ENCODE measurements at places on chromosomes 7 and 10.

DNA sequence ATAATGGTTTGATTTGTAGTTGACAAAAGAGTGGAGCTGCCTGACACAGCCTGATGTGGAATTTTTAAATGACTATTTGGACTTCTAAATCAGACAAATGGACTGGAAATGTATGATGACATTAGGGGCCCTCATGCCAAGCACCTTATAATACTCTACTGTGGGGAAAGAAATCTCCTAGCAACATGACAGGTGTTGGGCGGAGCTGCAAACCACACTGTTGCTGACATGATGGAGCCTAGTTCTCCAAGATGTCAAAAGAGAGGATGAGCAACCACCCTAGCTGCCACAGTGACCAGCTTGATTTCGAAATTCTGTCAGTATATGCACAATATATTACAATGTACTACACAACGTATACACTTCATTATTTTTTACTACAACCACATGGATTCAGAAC, 65.8 kb downstream of the RHOBTB1 start:
- no peak for DNase-seq

- DNase-seq = peak; percentile 50
These were observed 669 bp downstream of the PI4K2A start for GRCh38 chr10:97640868-97641811.

DNA sequence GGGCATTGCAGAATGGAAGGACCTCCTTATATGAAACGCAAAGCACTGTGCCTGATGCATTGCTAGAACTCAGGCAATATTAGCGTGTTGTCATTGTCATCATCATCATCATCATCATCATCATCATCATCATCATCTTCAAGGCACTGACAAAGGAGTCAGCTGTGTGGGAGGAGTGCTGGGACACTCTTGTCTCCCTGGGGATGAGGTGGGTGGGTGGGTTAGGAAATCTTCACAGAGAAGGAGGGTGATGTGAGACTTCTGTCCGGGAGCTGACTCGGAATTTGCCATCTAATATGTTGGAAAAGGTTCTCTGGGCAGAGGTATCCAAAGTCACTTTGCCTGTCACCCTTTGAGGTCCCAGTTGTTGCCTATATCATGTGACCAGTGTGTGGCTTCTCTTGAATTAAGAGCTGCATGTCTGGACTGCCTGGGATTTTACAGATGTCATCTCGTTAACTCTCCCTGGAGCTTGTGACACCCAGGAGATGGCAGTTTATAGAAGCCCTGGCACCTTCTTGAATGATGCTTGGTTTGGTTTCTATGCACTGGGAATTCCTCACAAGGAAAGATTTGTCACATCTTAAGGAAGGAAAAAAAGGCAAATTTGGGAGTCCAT, 7.1 kb downstream of the HTRA1 start:
- no peak for DNase-seq

GRCh38 chr7:3338161-3338560, 37.1 kb downstream of the SDK1 start:
- no peak for DNase-seq

DNA sequence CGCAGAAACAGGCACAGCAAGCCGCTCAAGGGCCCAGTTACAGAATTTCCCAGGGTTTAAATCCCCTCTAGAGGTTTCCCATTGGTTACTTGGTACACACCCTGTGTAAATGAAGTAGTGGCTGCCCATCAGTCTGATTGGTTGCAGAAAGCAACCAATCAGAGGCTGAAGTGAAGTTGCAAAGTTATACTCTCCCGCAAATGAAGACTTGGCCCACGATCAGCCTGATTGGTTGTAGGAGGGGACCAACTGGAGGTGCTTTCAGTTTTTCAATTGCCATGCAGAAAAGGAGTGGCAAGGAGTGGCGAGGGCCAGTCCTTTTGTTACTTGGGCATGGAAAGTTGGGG, 909.2 kb upstream of the AUTS2 start:
- DNase-seq = no peak

GRCh38 chr10:26488344-26488743, 50.2 kb downstream of the APBB1IP start:
- DNase-seq = no peak

- DNase-seq = no peak
These were observed 327.1 kb downstream of the GPR158 start for GRCh38 chr10:25501912-25502311.

GRCh38 chr7:12757443-12757842, 70.0 kb downstream of the ARL4A start:
- DNase-seq = no peak

DNA sequence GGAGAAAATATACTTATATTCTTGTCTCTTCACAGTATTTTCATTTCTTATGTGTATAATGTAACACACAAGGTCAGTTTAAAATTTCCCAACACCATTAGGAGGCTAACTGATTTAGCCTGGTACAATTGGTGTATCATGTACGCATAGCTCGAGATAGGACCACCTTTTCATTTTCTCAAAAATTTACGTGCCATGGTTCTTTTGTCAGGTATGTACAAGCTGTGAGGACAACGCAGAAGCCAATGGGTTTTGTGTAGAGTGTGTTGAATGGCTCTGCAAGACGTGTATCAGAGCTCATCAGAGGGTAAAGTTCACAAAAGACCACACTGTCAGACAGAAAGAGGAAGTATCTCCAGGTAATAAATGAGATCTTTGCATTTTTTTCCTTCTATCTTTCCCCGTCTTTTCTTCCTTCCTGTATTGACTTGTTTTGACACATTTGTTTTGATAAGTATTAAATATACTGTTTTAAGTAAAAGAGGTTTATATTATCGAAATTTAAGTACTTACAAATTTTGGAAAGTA, 55.0 kb downstream of the TRIM24 start:
- no peak for DNase-seq

GRCh38 chr7:30448461-30449189, 30.0 kb downstream of the NOD1 start:
- no peak for DNase-seq

DNA sequence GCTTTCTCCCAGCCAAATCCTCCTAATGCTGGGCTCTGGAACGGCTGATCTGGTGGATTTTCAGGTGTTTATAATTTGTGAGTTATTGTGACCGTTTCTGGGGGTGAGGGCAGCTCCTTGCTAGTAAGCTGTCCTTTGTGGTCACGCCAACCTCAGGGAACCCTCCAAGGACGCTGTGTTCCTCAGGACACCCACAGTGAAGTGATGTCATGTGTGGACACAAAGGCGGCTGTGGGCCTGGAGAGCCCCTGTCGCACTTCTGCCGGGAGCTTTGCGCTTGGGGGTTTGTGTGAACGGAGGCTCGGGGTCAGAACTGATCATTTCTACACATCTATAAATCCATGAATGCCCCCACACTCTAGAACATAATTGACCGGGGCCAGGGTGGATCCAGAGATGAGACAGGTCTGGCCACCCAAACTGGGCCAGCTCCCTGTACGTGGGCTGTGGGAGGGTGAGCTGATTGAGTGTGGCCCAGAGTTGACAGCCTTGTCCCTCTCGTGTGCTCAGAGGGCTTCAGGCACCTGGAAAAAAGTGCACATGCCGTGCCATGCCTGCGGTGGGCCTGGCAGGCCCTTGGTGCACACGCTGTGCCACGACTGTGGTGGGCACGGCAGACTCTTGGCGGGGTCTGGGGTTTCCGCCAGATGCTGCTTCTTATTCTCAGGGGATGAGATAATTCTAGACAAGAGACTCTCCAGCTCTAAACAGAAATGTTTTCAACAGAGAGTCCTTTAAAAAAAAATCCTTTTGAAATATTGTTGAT, 130.2 kb downstream of the VIPR2 start:
- no peak for DNase-seq

- no peak for DNase-seq
These were observed 355.3 kb downstream of the TCERG1L start for GRCh38 chr10:130956251-130956650.

DNA sequence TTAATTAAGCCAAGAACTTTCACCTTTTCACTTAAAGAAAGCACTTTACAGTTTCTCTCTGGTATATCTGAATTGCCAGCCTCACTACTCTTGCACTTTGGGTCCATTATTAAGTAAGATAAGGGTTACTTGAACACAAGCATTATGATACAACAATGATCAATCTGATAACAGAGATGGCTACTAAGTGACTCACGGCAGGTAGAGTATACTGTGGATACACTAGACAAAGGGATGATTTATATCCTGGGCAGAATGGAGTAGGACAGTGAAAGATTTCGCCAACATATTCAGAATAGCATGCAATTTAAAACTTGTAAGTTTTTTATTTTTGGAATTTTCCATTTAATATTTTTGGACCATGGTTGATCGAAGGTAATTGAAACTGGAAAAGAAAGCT, 34.3 kb upstream of the ITGB8 start:
- no peak for DNase-seq

- DNase-seq = no peak
These were observed 44.8 kb downstream of the NEBL start for GRCh38 chr10:20852303-20852702.

DNA sequence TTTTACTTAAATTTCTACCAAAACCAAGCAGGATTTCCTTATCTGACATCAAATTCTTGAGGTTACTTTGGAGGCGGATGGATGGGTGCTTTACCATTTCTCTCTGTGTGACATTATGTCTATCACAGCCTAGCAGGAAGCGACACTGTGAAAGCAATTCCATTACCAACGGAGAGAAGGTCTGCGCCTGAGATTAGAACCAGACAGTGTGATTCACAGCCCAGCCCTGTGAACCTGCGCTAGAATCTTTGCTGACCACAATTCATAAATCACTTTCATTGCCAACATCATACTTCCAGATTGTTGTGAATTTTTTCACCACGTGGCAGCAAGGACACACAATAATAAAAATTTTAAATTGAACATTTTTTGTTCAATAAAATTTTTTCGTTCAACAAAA, 126.5 kb downstream of the CUBN start:
- DNase-seq = peak; percentile 85

GRCh38 chr7:128705891-128706333, 33.2 kb upstream of the CALU start:
- DNase-seq = no peak

DNA sequence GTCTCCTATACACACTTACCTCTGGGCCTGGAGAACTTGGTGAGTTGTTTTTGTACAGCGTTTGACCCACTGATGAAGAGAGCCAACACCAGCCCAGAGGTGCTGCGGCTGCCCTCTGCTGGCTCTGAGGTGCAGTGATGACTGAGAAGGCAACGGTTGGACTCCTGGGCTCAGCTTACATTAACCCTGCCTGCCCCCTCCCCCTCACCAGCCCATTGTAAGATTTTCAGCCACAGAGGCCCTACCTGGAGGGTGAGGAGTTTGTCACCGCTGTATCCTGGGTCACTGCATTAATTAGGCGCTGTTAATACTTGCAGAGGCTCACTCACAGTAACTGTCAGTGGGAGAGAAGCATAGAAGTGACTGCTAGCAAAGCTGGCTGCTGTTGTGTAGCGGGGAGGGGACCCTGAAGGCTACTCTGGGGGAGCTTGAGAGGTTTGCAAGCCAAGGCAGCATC, 19.0 kb upstream of the ANKRD2 start:
- peak; percentile 47 for DNase-seq

- DNase-seq = no peak
These were observed 11.6 kb downstream of the GHRHR start for GRCh38 chr7:30975256-30975899.

All from CD8-positive, alpha-beta memory T cell (primary cell).